Hypothalamus (tissue), 51 donors: ENCODE measurements at places on chromosomes 2 and 18.

- no peak for DNase-seq
These were observed 226.3 kb upstream of the SPHKAP start for GRCh38 chr2:228407821-228408220.

DNA sequence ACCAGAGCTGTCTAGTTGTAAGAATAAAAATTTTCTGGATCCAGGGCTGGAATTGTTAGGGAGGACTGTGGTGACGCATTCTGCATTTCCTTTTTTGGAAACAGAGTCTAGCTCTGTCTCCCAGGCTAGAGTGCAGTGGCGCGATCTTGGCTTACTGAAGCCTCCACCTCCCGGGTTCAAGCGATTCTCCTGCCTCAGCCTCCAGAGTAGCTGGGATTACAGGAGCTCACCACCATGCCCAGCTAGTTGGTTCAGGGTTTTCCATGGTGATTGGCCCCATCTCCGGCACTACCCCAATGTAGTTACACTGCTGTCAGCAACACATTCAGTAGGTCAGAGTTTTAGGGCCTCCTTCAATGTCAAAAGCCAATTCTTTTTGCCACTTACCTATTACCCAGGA, 58.6 kb upstream of the RNF152 start:
- DNase-seq: no peak

DNA sequence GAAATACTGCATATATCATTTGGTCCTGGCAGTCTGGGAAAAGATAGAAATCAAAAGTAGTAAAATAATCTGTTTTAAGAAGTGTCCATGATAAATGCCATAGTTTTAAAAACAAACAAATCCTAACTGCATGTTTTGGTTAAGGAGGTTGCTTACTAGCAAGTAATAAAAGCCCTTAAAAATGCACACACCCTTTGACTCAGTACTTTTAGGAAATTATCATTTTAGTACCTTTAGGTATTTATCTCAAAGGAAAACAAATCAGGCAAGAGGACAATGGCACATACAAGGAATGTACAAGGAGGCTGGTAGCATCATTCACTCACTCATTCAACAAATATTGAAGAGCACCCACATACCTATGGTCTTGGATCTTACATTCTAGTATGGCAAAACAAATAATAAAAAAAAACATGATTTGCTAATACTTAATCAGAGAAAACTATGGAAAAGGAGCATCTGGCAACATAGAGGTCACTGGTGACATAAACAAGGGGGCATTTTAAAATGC, 67.6 kb downstream of the OLA1 start:
- DNase-seq: no peak

- DNase-seq: no peak
These were observed 1339.4 kb upstream of the CHAC2 start for GRCh38 chr2:52428224-52428623.

- no peak for DNase-seq
These were observed 36.5 kb downstream of the CAB39 start for GRCh38 chr2:230749111-230749510.

DNA sequence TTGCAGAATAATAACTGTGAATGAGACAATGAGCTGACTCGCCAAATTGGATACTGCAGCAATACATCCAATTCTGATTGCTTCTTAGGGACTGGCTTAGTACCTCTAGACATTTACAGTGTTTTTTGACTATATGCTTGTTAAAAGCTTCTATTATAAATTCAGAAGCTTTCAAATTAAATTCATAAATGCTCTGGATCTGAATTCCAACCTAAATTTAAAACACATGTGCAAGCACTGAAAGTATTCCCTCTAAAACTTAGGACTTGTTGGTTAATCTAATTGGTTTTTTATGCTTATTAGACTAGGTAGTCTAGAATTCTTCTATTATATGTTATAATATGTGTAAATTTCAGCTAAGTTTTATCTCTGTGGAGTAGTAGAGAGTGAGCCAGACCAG, 306.9 kb downstream of the CPS1 start:
- DNase-seq: no peak

DNA sequence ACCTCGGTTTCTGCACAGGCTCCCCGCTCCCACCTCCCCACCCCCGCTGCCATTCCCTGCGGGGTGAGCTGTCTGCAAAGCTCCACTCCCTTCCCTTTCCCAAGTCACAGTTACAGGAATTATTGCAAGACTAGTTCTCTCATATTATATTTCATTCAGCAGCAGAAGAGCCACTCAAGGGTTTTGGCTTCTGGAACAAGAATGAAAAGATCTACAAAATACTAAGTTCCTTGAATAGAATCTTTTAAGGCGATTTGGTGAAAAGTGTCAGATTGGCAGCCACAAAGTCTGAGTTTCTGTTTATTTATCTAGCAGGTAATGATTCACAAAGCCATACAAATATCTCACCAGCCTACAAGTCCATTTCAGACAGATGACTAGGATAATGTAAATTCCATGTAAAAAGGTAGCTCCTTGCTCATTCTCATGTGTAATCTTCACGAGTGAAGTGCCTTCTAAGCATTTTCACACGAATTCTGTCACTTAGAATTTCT, 221.9 kb upstream of the RBBP8 start:
- DNase-seq: no peak

GRCh38 chr2:96427917-96428316, 77.2 kb downstream of the NEURL3 start:
- no peak for DNase-seq

GRCh38 chr2:196239622-196240587, 68.5 kb upstream of the STK17B start:
- DNase-seq: no peak

DNA sequence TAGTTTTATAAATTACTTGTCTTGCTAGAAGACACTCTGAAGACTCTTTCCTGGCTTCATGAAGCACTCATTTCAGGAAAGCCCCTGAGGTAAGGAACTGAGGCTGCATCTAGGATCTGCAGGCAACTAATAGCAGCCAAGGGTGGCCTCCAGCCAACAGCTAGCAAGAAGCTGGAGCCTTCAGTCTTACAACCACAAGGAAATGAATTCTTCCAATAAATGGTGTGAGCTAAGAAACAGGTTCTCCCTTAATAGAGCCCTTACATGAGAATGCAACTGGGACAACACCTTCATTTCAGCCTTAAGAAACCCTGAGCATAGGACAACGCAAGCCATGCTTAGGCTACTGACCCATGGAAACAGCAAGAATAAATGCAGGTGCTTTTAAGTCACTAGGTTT, 254.6 kb upstream of the RBBP8 start:
- DNase-seq: no peak

DNA sequence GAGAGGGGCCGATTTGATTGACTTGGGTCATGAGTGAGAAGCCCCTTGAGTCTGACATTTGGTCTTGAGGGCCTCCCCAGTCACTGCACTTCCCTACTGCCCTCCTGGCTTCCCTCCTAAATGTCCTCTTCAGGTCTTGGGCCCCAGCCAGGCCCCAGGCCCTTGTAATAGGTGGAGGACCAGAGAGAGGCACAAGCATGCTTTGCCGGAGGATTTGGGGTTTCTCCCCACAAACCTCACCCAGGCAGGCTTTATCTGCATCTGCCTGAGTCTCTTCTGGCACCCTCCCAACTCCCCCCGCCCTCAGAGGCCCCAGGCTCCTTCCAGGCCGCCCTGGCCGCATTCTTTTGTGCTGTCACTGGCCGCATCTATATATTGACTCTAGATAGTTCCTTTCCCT, 270.7 kb downstream of the HAUS1 start:
- no peak for DNase-seq

DNA sequence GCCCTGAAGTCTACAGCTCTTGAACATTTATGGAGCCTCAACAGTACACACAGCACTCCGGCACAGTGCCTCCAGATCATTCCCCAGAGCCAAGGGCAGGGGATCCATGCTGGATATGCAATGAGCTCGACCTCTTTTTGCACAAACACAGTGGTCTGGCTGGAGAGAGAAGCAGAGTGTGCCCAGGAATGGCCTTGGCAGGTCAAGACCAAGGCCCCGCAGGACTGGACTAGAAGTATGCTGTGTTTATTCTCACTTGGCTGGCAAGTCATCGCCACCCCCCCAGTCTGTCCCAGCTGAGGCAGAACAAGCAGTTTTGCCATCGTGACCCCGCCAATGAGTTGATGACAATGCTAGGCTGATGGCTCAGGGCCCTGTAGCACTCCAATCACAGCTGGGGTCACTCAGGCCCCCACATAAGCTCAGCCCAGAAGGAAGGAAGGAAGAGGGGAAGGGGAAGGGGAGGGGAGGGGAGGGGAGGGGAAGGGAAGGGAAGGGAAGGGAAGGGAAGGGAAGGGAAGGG, 212.1 kb downstream of the TTC32 start:
- no peak for DNase-seq

- DNase-seq: no peak
These were observed 3.3 kb downstream of the RMDN2 start for GRCh38 chr2:37928377-37928776.
